ENCODE measurements at places on chromosomes 13 and 19. TPM values are rescaled to one million over a fixed set of nuclear protein-coding genes. Genes with fewer than 3 reads are reported as not detected.

The C13orf42 gene
- not detected for total RNA-seq

The MBD3L3 gene
- not detected for total RNA-seq

The CD70 gene
- total RNA-seq: not detected

The CEACAM5 gene
- total RNA-seq: not detected

The ZNF682 gene
- 3.5 TPM for total RNA-seq

The SPACA4 gene
- total RNA-seq: not detected

The OR7D2 gene
- total RNA-seq: not detected

The SYCN gene
- not detected for total RNA-seq

The FPR1 gene
- 1.6 TPM for total RNA-seq

The ZNF557 gene
- 24.1 TPM for total RNA-seq

The LGALS4 gene
- not detected for total RNA-seq

The RASAL3 gene
- under 0.01 TPM for total RNA-seq

The SCN1B gene
- 5.5 TPM for total RNA-seq

The MCEMP1 gene
- total RNA-seq: not detected

The DACT3 gene
- 2.2 TPM for total RNA-seq

The CYP4F3 gene
- not detected for total RNA-seq

The ACTL9 gene
- total RNA-seq: not detected

Data from smooth muscle cell of the umbilical artery (primary cell).